ENCODE measurements at places on chromosomes 12 and 14.

GRCh38 chr14:74502236-74503019 lies 8.9 kb downstream of the ISCA2 start:
- DNase-seq: no peak

- no peak for DNase-seq
Observed at GRCh38 chr14:69059658-69060623, 80.8 kb upstream of the ACTN1 start.

- no peak for DNase-seq
Observed at GRCh38 chr14:92556255-92556741, 42.7 kb downstream of the RIN3 start.

DNA sequence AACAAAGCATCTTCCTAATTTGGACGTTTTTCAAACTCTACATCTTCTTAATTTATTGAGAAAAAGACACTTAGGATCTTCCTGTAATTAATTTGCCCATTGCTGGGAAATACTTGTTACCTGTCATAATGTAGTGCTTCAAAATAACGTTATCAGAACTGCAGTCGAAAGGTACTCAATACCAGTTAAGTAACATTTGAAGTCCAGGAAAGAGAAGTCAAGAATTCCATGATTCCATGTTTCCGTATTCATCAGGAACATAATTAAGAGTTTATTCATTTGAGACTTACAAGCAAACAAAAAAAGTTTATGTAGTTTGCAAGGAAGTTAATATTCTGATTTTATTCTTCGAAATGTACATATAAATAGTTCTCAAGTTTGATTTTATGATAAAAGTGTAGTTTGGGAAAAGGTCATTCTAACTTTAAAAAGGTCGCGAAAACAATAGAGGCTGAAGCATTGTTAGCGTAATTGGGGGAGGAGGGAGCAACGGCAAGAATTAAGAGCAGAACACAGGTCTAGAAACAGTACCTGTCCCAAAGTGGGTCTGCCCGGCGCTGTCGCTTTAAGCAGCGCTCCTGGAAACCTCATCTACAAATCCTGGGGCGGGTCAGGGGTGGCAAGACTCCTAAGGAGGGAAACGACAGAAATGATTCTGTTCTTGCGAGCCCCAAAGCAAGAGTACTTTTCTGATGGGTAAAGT lies 1.2 kb upstream of the KCNMB4 start:
- no peak for DNase-seq

DNA sequence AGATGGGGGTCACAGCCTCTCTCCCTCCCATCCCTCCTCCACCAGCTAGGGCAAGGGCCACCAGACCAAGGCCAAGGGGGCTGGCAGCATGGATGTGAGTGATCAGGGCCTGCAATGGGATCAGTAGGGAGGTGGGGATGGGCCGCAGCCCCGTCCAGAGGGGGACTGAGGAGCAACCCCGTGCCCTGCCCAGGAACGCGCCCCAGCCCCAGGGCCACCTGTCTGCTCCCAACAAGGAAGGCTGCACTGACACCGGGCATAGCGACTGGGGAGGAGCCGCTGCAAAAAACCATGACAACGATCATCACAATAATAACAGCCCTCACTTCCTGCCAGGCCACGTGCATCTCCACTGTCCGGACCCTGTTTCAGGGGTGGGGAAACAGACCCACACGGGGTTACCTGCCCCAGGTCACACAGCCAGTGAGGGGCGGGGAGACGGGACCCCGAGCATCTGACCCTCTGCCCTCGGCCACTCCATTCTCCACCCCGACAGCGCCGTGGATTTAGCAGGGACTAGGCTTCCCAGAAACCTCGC lies 24.3 kb downstream of the NCOR2 start:
- no peak for DNase-seq

GRCh38 chr12:15706010-15706676 lies 83.0 kb downstream of the EPS8 start:
- no peak for DNase-seq

GRCh38 chr14:38808734-38809455 lies 294.1 kb downstream of the SEC23A start:
- no peak for DNase-seq

- DNase-seq: no peak
Observed at GRCh38 chr12:11854011-11854499, 204.6 kb downstream of the ETV6 start.

DNA sequence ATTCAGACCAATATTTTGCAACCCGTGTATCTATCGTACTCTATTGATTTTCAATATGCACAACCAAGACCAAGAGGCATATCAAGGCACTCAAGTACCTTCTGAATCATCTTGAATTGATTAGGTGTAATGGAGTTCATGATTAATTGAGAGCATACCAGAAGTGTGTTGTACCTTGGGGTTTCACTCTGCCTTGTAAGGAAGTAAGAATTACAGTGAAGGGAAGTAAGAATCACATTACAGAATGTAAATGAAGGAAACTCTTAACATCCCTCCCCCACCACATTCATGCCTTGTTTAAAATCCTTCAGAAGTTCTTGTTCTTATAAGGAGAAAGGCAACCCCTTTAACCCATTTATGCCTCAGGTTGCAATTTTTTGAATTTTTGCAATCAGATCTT lies 5.4 kb upstream of the MGAT4C start:
- no peak for DNase-seq

- DNase-seq: no peak
Observed at GRCh38 chr12:91493308-91493707, 310.7 kb upstream of the DCN start.

DNA sequence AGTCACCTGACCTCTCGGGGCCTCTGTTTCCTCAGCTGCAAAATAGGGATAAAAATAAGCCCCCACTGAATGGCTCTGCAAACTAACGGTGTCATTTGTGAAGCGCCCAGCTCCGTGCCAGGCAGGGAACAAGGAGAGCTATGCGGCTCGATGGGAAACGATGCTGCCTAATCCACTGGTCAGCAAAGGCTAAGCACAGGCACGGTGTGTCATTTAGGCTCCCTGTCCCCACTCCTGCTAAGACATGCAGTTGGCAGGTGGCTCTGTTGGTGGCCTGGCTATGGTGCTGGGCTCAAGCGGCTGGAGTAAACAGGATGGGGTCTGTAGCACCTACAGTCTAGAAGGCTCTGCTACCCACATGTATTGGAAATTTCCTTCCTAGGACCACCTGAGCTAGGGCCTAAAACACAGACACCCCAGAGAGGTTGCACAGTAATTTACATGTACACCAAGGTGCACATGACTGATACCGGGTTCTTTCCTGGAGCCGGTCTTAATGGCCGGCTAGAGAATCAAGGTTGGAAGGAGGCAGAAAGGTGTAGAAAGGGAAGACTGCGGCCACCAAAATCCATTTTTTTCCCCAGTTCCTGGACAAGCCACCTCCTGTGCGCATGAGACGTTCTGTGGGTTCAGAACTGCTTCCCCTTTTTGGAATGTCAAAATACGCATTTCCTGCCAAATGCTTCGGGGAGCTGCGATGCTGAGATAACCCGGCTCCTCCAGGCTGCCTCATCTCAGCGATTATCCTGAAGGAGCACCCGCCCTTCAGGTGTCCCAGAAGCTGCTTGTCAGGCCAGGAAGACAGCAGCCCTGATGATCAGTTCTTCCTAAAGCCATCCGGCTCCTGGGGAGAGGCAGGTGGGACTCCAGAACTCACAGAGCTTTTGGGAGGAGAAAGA lies 1.0 kb downstream of the CACNA2D4 start:
- DNase-seq: no peak

- no peak for DNase-seq
Observed at GRCh38 chr12:2251526-2252209, 198.9 kb downstream of the CACNA1C start.

DNA sequence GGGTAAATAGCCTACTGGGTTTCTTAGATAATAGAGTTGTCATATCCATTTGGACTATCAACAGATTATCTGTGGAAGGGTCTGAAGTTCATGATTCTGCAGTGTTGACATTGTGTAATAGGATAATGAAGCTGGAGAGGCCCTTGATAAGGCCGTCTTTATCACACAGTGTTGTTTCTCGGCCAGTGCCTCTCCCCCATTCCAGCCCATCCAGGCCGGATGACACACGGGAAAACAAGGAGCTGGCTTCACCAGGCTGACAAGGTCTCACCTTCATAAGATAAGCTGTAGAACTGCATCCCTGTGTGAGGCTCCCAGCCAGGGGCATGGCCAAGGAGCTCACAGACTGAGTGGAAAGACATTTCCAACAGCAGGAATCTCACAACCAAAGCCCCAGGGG lies 8.7 kb upstream of the EML1 start:
- no peak for DNase-seq

- no peak for DNase-seq
Observed at GRCh38 chr12:122244565-122245371, 18.9 kb upstream of the DIABLO start.

DNA sequence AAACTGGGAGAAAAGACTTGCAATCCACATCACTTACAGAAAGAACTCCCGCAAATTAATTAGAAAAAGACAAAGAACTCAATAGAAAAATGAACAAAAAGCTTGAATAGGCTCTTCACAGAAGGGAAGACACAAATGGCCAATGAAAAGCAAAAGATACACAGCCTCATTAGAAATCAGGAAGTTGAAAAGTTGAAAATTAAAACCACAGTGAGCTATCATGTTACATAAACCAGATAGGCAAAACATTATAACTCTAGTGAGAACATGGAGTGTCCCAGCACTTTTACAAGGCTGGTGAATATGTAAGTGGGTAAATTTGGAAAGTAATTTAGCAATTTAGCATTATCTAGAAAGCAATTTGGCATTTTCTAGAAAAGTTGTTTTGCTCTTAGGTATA lies 158.4 kb upstream of the RASSF8 start:
- DNase-seq: no peak

DNA sequence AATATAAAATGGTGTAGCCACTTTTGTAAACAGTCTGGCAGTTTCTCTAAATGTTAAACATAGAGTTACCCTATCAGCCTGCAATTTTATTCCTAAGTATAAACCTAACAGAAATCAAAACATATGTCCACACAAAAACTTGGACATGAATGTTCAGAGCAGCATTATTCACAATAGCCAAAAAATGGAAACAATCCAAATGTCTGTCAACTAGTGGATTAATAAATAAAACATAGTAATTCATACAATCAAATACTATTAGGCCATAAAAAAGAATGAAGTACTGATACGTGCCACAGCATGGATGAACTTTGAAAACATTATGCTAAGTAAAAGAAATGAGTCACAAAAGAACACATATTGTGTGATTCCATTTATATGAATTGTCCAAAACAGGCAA lies 196.5 kb downstream of the NUAK1 start:
- no peak for DNase-seq

Data from stimulated activated CD8-positive, alpha-beta memory T cell treated with anti-CD3 and anti-CD28 coated beads, Interleukin-2, amount 100 ng/mL, for 1 hour (primary cell).